ENCODE measurements at places on chromosomes 3 and 15. TPM values are rescaled to one million over a fixed set of nuclear protein-coding genes. Genes with fewer than 3 reads are reported as not detected.

GRCh38 chr3:98817547-98818041 is 54.5 kb downstream of the ST3GAL6 start:
- DNase-seq = peak; percentile 65
- H3K4me3 ChIP-seq = no peak overlapping the region
- no peaks in the 10 kb centered on the region for H3K4me1 ChIP-seq
- no peaks in the 10 kb centered on the region for H3K27me3 ChIP-seq
- H3K27ac ChIP-seq = no peak overlapping the region

- no peaks in the 10 kb centered on the region for H3K36me3 ChIP-seq
- no peaks in the 10 kb centered on the region for H3K4me1 ChIP-seq
- DNase-seq = no peak
- no peak overlapping the region for H3K4me3 ChIP-seq
- no peaks in the 10 kb centered on the region for H3K27me3 ChIP-seq
Measured at GRCh38 chr3:172219750-172220149, 180.4 kb downstream of the FNDC3B start.

GRCh38 chr15:87267798-87268197 is 988.7 kb downstream of the NTRK3 start:
- no peaks in the 10 kb centered on the region for H3K36me3 ChIP-seq
- H3K4me1 ChIP-seq = no peaks in the 10 kb centered on the region
- no peak overlapping the region for H3K4me3 ChIP-seq
- H3K27ac ChIP-seq = no peak overlapping the region

DNA sequence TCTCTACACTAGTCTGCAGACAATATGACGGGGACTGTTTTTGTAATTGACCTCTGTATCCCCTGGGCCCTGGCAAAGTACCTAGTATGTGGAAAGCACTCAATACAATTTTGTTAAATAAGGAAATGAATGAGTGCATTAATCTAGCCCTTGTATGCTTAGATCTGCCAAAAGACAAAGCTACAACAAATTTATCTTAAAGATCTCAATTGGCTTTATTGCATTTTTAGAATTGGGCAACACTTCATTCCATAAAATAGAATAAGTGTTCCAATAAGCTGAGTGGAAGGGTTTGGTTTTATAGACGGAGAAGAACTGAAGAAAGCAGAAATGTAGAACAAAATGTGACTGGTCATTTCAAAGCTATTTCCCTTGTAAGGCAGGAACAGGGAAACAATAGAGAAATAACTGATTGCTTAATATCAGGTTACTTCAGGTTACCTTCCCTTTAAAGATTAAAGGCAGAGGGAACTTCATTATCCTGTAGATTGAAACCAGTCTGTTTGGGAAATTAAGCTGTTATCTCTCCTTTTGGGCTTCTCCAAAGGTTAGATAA is 108.3 kb upstream of the MME start:
- H3K27me3 ChIP-seq = no peaks in the 10 kb centered on the region
- H3K36me3 ChIP-seq = no peaks in the 10 kb centered on the region
- DNase-seq = no peak
- no peaks in the 10 kb centered on the region for H3K4me1 ChIP-seq

TRPM1 gene
- not detected for total RNA-seq

All from kidney (tissue), 22 donors.